Stimulated activated CD8-positive, alpha-beta memory T cell treated with anti-CD3 and anti-CD28 coated beads, Interleukin-4, amount 100 ng/mL, for 4 hours (primary cell): ENCODE measurements at places on chromosomes 2 and 18.

GRCh38 chr2:85681372-85681763 is 12.8 kb upstream of the GNLY start:
- DNase-seq, result no peak

DNA sequence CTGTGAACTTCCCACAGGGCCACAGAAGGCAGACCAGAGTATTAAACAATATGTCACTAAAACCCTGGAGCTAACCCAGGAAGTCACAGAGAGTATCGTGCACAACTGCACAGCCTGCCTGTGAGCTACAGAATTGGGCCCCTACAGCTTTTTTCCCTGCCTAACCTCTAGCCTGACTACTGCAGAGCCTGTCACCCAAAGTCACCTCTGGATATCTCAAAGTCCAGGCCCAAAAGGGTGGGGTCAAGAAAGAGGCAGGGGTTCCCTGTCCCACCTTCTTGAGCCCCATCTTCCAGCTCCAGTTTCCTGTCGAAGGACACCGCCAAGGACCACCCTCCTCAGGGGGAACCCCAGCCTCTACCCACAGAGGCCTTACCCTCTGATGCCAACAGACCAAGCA is 13.5 kb downstream of the GAD1 start:
- no peak for DNase-seq

GRCh38 chr2:203052539-203052938 is 37.9 kb downstream of the NBEAL1 start:
- no peak for DNase-seq

DNA sequence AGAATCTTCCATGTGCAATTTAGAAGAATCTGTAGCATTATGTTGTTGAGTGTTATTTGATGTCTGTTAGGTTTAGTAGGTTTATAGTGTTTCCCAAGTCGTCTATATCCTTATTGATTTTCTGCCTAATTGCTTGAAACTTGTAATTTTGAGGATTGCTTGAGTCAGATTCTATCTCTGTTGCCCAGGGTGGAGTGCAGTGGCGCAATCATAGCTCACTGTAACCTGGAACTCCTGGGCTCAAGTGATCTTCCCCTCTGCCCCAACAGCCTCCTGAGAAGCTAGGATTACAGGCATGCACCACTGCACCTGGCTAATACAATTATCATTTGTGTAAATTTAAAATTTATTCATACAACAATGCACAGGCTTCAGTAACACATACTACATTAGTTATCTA is 3.1 kb upstream of the TCF23 start:
- DNase-seq, result no peak

DNA sequence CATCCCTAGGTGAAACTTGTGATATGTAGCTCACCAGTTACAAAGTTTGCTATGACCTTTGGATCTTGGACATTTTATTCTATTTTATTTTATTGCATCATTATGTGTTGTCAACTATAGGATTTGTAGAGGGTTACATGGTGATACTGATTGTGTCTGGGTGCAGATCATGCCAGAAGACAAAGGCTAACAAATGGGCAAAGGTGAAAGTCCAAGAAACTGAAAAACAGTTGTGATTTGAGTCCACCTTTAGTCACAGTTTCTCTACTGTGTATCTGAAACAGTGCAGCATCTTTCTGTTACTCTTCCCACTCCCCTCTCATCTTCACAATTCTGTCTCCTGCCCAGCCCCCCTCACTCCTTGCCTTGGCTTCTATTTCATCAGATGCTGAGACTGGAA is 111.9 kb upstream of the LYPD6 start:
- no peak for DNase-seq

GRCh38 chr2:229666811-229667210 is 47.5 kb downstream of the DNER start:
- DNase-seq, result no peak

GRCh38 chr2:45259547-45260160 is 250.4 kb upstream of the SIX2 start:
- DNase-seq, result no peak
